ENCODE measurements at places on chromosomes 1 and 21. TPM values are rescaled to one million over a fixed set of nuclear protein-coding genes. Genes with fewer than 3 reads are reported as not detected.
A peak's percentile ranks its signal among the peaks of the same experiment; 100 is the strongest.

DNA sequence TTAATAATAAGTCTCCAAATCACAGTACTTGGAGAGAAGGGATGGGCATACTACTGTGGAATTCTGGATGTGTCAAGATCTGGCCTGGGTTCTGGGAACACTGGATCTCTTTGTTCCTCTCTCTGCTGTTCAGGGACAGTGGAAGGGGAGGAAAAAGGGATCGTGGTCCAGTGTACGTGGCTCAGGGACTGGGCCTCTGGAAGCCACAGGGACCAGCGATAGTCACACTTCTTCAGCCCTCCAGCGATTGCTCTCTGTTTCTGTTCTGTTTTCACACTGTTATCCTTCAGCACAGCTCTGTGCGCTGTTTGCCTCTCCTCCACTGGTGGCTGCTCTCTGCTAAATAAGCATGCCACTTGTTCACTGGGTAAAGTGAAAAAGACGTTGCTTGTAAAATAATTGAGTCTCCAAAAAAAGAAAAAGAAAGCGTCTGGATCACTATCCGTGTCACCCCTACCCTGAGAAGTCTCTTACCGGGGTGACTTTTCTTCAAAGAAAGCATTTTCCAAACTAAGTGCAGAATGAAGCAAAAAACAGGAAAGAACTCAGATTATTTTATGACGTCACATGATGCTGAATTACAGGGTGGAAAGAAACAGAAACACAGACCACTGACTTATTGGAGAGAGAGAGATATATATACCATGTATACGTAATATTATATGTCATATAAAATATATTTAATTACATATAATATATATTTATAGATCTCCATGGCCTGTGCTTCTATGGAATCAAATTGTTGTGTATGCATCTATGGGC lies 279.4 kb downstream of the RGS7 start:
- no peak overlapping the region for H3K4me3 ChIP-seq
- H3K4me1 ChIP-seq: no peaks in the 10 kb centered on the region
- H3K27ac ChIP-seq: no peak overlapping the region

- no peak overlapping the region for H3K27ac ChIP-seq
- no peaks in the 10 kb centered on the region for H3K27me3 ChIP-seq
- H3K36me3 ChIP-seq: no peaks in the 10 kb centered on the region
- no peak overlapping the region for H3K4me3 ChIP-seq
These were observed 449.1 kb upstream of the DAB1 start for GRCh38 chr1:57872913-57873312.

- H3K27me3 ChIP-seq: no peaks in the 10 kb centered on the region
- H3K36me3 ChIP-seq: no peaks in the 10 kb centered on the region
- no peak overlapping the region for H3K4me3 ChIP-seq
- no peak overlapping the region for H3K27ac ChIP-seq
- H3K4me1 ChIP-seq: peaks cover 49% of the 10 kb centered on the region
- DNase-seq: no peak
These were observed 49.5 kb upstream of the LYPLAL1 start for GRCh38 chr1:219124163-219124562.

GRCh38 chr1:180981596-180982387 lies 40.9 kb downstream of the STX6 start:
- H3K36me3 ChIP-seq: no peaks in the 10 kb centered on the region
- H3K27ac ChIP-seq: no peak overlapping the region

- H3K4me3 ChIP-seq: no peak overlapping the region
- H3K4me1 ChIP-seq: peaks cover 10% of the 10 kb centered on the region
- no peak for DNase-seq
- no peak overlapping the region for H3K27ac ChIP-seq
- H3K36me3 ChIP-seq: no peaks in the 10 kb centered on the region
These were observed 35.2 kb downstream of the NEK2 start for GRCh38 chr1:211640301-211640630.

DNA sequence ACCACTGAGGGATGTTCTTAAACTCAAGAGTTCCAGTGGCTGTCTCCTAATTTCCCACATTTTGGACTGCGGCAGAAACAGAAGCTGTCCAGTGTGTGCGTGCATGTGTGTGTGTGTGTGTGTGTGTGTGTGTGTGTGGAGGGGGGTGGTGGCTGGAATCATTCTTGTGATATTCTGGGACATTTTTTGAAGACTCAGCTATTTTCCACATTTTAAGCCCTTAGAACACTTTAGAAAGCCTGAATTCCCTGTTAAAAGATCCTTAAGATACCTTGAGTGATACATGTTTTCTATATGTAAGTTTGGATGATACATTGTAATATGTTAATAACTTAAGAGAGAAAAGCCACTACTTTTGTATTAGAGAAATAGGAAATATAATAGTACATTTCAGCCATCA lies 636.4 kb downstream of the PLPP3 start:
- no peak overlapping the region for H3K4me3 ChIP-seq
- no peaks in the 10 kb centered on the region for H3K4me1 ChIP-seq
- no peak overlapping the region for H3K27ac ChIP-seq

- DNase-seq: no peak
- no peaks in the 10 kb centered on the region for H3K4me1 ChIP-seq
- no peaks in the 10 kb centered on the region for H3K36me3 ChIP-seq
- no peak overlapping the region for H3K27ac ChIP-seq
- no peak overlapping the region for H3K4me3 ChIP-seq
These were observed 151.0 kb downstream of the FMN2 start for GRCh38 chr1:240242601-240243144.

GRCh38 chr21:37026499-37026898 lies 20.0 kb downstream of the RIPPLY3 start:
- H3K4me3 ChIP-seq: no peak overlapping the region
- no peaks in the 10 kb centered on the region for H3K36me3 ChIP-seq
- no peak overlapping the region for H3K27ac ChIP-seq

GRCh38 chr1:245440922-245441321 lies 286.1 kb downstream of the KIF26B start:
- no peak for DNase-seq
- no peaks in the 10 kb centered on the region for H3K36me3 ChIP-seq

DNA sequence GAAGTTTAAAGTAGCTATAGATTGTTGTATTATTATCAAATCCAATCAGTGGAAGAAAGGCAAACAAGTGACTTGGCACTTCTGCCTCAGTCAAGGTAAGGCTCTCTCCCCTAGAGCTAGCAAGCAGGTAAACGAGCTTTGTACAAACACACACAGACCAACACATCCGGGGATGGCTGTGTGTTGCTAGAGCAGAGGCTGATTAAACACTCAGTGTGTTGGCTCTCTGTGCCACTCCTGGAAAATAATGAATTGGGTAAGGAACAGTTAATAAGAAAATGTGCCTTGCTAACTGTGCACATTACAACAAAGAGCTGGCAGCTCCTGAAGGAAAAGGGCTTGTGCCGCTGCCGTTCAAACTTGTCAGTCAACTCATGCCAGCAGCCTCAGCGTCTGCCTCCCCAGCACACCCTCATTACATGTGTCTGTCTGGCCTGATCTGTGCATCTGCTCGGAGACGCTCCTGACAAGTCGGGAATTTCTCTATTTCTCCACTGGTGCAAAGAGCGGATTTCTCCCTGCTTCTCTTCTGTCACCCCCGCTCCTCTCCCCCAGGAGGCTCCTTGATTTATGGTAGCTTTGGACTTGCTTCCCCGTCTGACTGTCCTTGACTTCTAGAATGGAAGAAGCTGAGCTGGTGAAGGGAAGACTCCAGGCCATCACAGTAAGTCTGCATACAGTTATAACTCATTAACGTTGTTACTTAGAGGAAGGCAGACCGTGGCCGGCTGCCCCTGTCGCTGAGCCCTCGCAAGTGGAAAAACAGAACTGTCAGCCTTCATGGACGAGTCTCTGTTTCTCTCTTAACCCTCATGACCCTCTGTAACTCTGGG lies at the start of gene PALMD:
PALMD (plus strand) TSS at position 415 of the 833 bp plus-strand sequence; CDS start at position 620, 205 bp downstream.
- no peaks in the 10 kb centered on the region for H3K36me3 ChIP-seq
- peak within 1 kb of the TSS; percentile 44 for H3K4me3 ChIP-seq
- H3K4me1 ChIP-seq: peaks cover 23% of the 10 kb centered on the region
- DNase-seq: no peak
- H3K27ac ChIP-seq: peak within 1 kb of the TSS; percentile 64

GRCh38 chr1:189149547-189150375 lies 1327.9 kb downstream of the BRINP3 start:
- H3K36me3 ChIP-seq: no peaks in the 10 kb centered on the region
- no peak overlapping the region for H3K27ac ChIP-seq
- no peak for DNase-seq

- H3K4me3 ChIP-seq: peak within 1 kb of the TSS; percentile 23
- no peak within 1 kb of the TSS for H3K27ac ChIP-seq
- peaks cover 15% of the 10 kb centered on the region for H3K4me1 ChIP-seq
- no peak for DNase-seq
- no peaks in the 10 kb centered on the region for H3K36me3 ChIP-seq
These were observed at the start of gene C1orf141 for GRCh38 chr1:67134695-67135094. Gene C1orf141, minus strand, starts transcription at chr1:67134970. Its CDS starts 7,730 bp downstream, at chr1:67127240.

DNA sequence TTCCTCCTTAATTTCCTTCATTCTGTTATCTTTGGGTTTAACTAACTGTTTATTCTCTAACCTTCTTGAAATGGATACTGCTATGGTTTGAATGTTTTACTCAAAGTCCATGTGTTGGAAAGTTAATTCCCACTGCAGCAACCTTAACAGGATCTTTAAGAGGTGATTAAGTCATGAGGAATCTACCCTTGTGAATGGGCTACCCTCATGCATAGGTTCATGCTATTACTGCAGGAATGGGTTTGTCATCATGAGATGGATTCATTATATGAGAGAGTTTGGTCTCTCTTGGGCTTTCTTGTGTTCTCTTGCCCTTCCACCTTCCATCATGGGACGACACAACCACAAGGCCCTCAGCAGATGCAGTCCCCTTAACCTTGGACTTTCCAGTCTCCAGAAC lies 516.9 kb downstream of the ADGRL2 start:
- H3K36me3 ChIP-seq: no peaks in the 10 kb centered on the region
- DNase-seq: no peak
- no peaks in the 10 kb centered on the region for H3K4me1 ChIP-seq
- H3K27me3 ChIP-seq: no peaks in the 10 kb centered on the region

GRCh38 chr1:205436776-205437410 lies 15.0 kb upstream of the LEMD1 start:
- H3K4me3 ChIP-seq: no peak overlapping the region
- DNase-seq: no peak
- H3K4me1 ChIP-seq: peaks cover 35% of the 10 kb centered on the region

GRCh38 chr1:213989002-213989855 lies 1.5 kb downstream of the PROX1 start:
- no peak for DNase-seq
- H3K27ac ChIP-seq: peak overlapping the region; percentile 70
- peaks cover 14% of the 10 kb centered on the region for H3K27me3 ChIP-seq

DNA sequence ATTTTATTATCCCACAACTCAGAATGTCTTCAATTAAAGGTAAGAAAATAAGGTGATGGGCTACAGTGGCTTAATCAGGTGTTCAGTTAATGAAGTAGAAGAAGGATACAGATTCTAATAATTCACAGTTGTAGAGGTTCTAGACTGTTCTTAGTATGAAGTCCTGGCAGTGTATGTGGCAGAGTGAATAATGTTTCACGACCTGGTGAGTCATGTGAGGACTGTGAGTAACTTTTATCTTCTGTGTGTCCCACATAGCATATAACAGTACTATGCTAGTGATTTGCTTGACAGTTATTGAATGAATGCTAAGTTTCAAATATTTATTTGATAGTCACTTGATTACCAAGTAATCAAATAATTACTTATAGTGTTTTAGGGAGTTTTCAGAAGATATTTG lies 20.0 kb downstream of the SLC16A4 start:
- peaks cover 27% of the 10 kb centered on the region for H3K36me3 ChIP-seq
- H3K4me1 ChIP-seq: no peaks in the 10 kb centered on the region
- no peaks in the 10 kb centered on the region for H3K27me3 ChIP-seq
- DNase-seq: no peak
- H3K4me3 ChIP-seq: no peak overlapping the region

OR14K1 gene
- 1.5 TPM for total RNA-seq

RTCA gene
- 14.5 TPM for total RNA-seq

MPZ gene
- total RNA-seq: 3.7 TPM

VAMP3 gene
- 59.2 TPM for total RNA-seq

DYNLT5 gene
- total RNA-seq: 0.98 TPM

TSPAN1 gene
- 3.9 TPM for total RNA-seq

ANGPTL3 gene
- not detected for total RNA-seq

AK5 gene
- 6.9 TPM for total RNA-seq

CD5L gene
- not detected for total RNA-seq

ABCA4 gene
- 0.49 TPM for total RNA-seq

AMY1A gene
- total RNA-seq: not detected

KIAA1614 gene
- 13.0 TPM for total RNA-seq

All from vagina (tissue), 2 donors.